ENCODE measurements at places on chromosomes 1 and 21.

GRCh38 chr21:33259428-33259827, 6.7 kb upstream of the IL10RB start:
- peak; percentile 15 for DNase-seq

GRCh38 chr1:244347942-244348341, 103.8 kb downstream of the ADSS2 start:
- DNase-seq, result no peak

DNA sequence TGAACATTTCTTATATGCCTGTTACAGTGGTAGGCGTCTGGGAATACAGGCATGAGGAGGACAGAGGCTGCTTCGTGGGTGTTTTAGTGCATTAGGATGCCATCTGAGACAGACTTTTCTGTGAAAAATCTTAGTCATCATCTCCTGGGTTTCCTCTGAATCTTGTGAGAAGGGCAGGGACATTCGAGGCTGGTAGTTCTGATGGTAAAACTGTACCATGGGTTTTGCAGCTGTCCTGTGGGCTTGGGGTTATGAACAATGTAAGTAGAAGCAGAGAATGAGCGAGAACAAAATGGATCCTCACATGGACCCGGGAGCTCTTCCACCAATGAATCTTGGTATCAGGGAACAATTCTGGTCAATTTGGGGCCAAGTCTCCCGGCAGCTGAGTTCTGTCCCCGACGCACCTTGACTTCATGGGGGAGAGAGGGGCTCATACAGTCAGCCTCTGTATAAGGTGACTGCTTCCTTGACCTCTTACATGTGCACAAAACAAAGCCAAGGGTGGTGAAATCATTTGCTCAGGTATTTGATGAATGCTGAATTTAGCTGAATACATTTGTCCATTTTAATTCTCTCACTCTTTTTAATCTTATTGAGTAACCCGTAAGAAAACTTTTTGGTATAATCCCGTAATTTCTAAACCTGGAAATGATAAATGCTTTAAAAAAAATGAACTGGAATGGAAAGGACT, 63.6 kb upstream of the ERRFI1 start:
- DNase-seq, result no peak

DNA sequence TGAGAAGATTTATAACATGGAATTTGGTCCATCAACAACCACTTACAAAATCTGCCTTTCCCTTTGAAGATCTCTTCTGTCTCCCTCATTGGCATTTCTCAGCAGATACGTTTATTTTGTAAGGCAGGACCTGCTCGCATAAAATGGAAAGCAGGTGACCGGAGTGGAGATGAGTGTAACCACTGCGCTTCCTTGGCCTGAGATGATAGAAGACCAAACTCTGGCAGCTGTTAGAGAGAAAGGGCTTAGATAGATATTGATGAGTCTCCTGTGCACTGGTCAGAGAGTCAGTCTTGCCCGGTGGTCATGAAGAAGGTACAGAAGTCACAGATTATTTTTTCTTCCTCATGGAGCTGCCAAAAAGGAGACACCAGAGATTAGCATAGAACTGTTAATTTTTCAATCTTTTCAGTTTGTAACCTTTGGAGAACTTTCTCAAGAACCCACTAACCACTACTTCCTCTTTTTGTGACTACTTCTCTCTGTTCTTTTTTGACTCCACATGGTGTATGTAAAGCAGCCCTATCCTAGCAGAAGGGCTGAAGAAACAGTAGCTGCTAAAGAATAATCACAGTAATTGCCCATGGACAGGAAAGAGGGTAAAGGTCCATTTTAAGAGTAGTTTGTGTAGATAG, 47.6 kb downstream of the FCRL3 start:
- DNase-seq, result no peak

GRCh38 chr1:200530623-200531261, 89.8 kb downstream of the KIF14 start:
- DNase-seq, result no peak

GRCh38 chr1:19922015-19922688, 1.3 kb downstream of the PLA2G2E start:
- no peak for DNase-seq

- DNase-seq, result no peak
Observed at GRCh38 chr1:160411271-160412027, 11.1 kb downstream of the VANGL2 start.

GRCh38 chr1:30745834-30746208, 11.8 kb downstream of the LAPTM5 start:
- no peak for DNase-seq

DNA sequence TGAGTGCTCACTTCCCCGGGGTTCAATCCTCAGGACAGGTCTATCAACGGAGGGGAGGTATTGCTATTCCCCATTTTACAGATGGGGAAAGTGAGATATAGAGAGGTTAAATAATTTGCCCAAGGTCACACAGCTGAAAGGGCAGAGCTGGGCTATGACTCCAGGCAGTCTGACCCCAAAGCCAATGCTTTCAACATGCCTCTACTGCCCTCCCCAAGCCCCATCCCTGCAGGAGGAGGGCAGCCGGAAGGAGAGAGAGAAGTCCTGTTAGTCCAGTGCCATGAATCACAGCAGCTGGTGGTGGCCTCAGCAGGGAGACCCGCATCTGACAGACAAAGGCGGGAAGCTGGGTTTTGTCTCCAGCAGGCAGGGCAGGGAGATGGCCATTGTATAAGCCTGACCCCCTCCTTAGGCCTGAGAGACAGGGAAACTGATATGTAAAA, 20.0 kb upstream of the CLIC4 start:
- no peak for DNase-seq

DNA sequence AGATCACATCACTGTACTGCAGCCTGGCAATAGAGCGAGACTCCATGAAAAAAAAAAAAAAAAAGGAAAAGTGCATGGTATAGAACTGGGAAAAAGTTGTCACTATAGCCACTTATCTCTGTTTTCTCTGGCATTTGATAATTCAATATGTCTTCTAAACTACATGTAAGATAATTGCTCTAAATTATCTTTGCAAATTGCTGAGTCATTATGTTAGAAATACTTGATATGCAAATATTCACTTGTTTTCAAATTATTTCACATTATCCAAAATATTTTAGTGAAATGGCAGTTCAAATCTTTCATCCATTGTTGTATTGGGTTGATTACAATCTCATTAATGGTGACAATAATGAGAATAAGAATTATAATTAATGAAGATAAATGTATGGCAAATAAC, 1455.1 kb downstream of the KCNT2 start:
- DNase-seq, result no peak

DNA sequence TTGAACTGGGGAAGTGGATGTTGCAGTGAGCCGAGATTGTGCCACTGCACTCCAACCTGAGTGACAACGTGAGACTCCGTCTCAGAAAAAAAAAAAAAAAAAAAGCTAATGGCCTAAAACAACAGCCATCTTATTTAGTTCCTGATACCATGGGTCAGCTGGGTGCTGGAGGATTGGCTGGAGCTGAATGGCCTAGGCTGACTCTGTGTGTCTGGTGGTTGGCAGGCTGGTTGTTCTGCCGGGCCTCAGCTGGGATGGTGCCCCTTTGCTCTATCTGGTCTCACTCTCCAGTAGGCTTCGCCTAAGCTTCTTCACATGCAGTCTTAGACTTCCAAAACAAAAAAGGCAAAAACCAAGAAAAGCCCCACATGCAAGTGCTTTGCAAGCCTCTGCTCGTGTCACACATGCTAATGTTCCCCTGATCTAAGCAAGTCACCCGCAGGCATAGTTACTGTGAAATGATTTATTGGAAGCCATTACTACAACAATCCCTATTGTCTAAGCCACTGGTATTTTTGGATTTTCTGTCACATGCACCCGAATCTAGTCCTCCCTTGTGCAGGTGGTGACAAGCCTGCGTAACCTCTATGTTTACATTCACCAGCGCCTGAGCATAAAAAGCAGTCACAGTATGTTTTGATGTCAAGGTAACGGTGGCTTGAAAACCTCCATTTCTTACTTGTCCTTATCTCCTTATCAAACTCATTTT, 39.6 kb upstream of the KANK4 start:
- peak; percentile 12 for DNase-seq

- DNase-seq, result no peak
Observed at GRCh38 chr1:160704250-160704649, 7.4 kb downstream of the CD48 start.

- DNase-seq, result no peak
Observed at GRCh38 chr1:214518361-214518760, 33.0 kb downstream of the PTPN14 start.

GRCh38 chr1:54811739-54812655, 10.9 kb upstream of the TTC22 start:
- no peak for DNase-seq

DNA sequence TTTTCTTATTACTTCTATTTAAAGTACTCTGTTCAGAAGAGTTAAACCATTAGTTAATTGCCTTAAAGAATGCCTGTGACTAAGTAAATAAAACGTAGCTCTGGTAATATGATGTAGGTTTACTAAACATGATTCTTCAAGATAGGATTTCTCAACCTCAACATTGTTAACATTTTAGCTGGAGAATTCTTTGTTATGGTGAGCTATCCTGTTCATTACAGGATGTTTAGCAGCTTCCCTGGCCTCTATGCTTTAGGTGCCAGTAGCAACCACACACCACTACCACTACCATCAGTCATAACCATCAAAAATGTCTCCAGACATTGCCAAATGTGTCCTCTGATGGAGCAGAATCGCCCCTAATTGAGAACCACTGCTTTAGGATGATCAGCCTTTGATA, 10.7 kb downstream of the RPF1 start:
- no peak for DNase-seq

DNA sequence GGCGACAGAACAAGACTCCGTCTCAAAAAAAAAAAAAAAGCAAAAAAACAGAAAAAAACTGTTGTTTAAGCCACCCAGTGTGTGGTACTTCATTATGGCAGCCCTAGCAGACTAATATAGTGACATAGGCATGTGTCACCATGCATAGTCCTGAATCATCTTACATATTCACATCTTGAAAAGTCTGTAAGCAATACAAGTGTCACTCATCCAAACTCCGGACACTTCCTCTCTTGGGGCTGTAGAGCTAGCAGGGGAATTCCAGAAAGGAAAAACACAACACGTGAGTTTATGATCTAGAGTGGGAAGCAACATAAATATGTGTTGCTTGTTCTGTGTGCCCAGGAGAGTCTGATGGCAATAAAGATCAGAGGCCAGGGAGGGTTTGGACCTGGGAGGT, 81.6 kb upstream of the KCNE2 start:
- no peak for DNase-seq

Data from SK-MEL-5 (cell line).